ENCODE measurements at places on chromosomes 2 and 18. TPM values are rescaled to one million over a fixed set of nuclear protein-coding genes. Genes with fewer than 3 reads are reported as not detected.

Gene TNFAIP6
- total RNA-seq = 2.8 TPM

Gene SLC9A4
- total RNA-seq = not detected

Gene MDH1B
- 0.33 TPM for total RNA-seq

Gene ALPI
- total RNA-seq = not detected

Gene CKAP2L
- 0.82 TPM for total RNA-seq

DNA sequence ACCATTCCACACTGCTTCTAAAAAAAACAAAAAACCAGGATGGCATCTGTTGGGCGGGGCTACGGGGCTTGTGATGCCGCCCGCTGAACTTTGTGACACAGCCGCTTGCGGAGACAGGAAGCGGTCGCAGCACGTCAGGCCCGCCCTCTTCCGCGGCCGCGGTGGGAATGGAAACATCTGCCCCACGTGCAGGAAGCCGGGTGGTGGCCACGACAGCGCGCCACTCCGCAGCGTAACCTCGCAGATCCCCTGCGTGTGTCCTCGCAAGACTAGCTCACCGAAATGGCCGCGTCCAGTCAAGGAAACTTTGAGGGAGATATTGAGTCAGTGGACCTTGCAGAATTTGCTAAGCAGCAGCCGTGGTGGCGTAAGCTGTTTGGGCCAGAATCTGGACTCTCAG is 168.5 kb downstream of the SUCLG1 start:
- H3K27ac ChIP-seq = no peak overlapping the region
- H3K27me3 ChIP-seq = no peaks in the 10 kb centered on the region
- no peaks in the 10 kb centered on the region for H3K36me3 ChIP-seq
- no peaks in the 10 kb centered on the region for H3K4me1 ChIP-seq

DNA sequence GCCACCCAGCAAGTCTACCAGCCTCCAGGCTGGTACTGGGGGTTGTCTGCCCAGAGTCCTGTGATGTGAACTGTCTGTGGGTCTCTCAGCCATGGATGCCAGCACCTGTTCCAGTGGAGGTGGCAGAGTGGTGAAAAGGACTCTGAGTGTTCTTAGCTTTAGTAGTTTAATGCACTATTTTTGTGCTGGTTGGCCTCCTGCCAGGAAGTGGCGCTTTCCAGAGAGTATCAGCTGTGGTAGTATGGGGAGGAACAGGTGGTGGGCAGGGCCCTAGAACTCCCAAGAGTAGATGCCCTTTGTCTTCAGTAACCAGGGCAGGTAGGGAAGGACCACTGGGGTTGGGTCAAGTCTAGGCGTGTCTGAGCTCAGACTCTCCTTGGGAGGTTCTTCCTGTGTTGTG is 356.7 kb downstream of the STK39 start:
- no peaks in the 10 kb centered on the region for H3K27me3 ChIP-seq
- H3K4me1 ChIP-seq = no peaks in the 10 kb centered on the region
- no peak overlapping the region for H3K4me3 ChIP-seq
- DNase-seq = no peak

DNA sequence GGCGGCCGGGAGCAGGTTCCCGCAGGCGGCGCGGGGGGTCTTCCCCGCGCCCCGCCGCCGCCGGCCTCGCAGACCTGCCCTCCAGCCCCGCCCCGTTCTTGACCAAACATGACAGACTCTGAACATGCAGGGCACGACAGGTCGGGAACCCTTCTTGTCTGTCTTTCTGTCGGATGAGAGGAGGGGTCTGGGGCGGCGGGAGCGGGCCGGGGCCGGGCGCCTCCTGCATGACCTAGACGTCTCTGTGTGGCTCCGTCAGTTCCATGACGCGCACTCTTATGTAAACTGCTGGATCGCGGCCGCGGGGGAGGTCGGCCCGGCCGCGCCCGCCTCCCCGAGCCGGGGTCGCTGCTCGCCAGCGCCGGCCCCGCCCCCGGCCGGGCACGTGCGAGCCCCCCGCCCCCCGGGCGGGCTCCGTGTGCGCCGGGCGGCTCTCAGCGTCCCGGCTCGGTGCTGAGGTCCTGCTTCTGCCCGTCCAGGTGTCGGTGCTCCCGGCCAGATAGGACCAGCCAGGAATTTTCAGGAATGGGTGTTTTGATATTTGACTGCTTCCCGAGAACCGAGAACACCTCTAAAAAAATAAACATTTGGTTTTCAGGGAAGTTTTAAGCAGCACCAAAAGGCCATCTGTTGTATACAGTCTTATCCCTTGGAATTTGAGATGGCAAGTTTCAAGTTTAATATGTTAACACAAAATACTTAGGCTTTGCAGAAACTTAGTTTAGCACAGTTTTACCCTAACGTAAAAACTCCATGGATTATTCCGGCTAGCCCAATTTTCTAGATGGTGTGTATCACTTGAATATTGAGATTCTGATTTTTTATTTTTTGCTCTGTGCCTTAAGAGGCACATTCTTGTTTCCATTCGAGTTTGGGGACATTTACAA is 733 bp downstream of the ZC3H6 start:
- H3K27ac ChIP-seq = peak overlapping the region; percentile 100
- DNase-seq = peak; percentile 89
- peaks cover 16% of the 10 kb centered on the region for H3K4me1 ChIP-seq
- no peaks in the 10 kb centered on the region for H3K36me3 ChIP-seq
- peak overlapping the region; percentile 97 for H3K4me3 ChIP-seq
- H3K27me3 ChIP-seq = no peaks in the 10 kb centered on the region

DNA sequence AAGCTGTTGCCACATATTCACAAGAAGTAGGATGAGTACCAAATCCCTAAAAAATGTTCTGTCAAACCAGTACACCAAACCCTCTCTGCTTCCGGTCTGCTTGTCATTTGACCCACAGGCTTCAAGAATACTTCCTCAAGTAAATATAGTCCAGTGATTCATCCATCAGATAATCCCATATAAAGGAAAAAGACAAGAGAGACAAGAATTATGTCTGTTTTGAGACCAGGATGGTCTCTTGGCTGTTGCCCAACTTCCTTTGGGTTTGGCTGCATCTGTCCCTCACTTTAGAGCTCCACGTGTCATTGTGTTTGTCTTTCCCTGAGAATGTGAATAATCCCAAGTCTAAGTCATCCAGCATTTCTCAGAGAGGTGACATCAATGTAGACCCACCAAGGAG is 91.5 kb upstream of the NRP2 start:
- H3K36me3 ChIP-seq = no peaks in the 10 kb centered on the region
- no peak for DNase-seq
- H3K27me3 ChIP-seq = no peaks in the 10 kb centered on the region
- no peaks in the 10 kb centered on the region for H3K4me1 ChIP-seq
- H3K4me3 ChIP-seq = no peak overlapping the region

DNA sequence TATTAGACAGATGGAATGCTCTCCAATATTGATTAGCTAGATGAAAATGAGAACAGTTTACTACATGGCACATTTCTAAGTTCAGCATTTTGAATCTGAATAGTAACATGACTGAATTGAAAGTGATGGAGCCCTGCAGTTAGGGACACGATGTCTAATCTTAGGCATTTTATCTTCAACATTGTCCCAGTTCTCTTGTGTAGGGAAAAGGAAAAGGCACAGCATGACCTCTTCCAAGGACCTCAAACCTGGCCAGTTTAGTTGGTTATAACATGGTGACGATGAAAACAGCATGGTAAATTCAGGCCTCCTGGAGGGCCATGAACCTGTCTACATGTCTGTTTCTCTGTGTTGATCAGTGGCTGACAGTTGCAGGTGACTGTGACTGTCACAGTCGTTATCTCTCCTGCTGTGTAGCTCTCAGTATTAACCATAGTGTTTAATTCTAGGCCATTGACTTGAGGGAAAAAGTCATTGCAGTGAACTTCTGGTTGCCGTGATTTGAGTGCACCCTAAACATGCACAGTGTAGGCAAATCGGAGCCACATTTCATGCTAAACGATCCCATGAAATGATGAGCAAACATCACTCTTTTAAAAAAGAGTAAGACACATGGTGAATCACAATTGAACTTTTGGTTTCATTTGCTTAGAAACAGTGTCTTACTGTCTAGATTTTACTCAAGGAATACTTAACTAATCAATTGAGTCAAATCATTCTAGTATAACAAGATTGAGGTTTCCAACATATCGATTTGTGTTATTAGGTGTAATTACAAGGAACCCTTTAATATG is 129.7 kb downstream of the PHLPP1 start:
- H3K27ac ChIP-seq = peak overlapping the region; percentile 1
- no peaks in the 10 kb centered on the region for H3K27me3 ChIP-seq
- no peak for DNase-seq
- H3K4me1 ChIP-seq = no peaks in the 10 kb centered on the region

- no peaks in the 10 kb centered on the region for H3K4me1 ChIP-seq
- no peak for DNase-seq
- H3K27ac ChIP-seq = no peak overlapping the region
- no peaks in the 10 kb centered on the region for H3K27me3 ChIP-seq
- peaks cover 4% of the 10 kb centered on the region for H3K36me3 ChIP-seq
Observed at GRCh38 chr2:197130318-197130717, 180.3 kb downstream of the ANKRD44 start.

DNA sequence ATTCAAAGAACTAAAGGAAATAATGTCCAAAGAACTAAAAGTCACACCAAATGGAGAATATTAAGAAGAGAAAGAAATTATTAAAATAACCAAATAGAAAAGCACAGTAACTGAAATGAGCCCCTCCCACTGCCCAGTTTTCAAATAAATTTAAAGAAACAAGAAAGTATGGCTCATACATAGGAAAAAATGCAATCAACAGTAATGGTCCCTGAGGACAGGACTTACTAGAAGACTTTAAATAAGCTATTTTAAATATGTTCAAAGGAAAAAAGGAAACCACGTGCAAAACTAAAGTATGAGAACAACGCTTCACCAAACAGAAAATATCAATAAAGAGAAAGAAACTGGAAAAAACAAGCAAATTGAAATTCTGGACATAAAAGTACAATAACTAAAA is 58.9 kb downstream of the TMEM131 start:
- H3K27ac ChIP-seq = no peak overlapping the region
- no peaks in the 10 kb centered on the region for H3K27me3 ChIP-seq
- H3K36me3 ChIP-seq = no peaks in the 10 kb centered on the region
- no peaks in the 10 kb centered on the region for H3K4me1 ChIP-seq
- no peak overlapping the region for H3K4me3 ChIP-seq

DNA sequence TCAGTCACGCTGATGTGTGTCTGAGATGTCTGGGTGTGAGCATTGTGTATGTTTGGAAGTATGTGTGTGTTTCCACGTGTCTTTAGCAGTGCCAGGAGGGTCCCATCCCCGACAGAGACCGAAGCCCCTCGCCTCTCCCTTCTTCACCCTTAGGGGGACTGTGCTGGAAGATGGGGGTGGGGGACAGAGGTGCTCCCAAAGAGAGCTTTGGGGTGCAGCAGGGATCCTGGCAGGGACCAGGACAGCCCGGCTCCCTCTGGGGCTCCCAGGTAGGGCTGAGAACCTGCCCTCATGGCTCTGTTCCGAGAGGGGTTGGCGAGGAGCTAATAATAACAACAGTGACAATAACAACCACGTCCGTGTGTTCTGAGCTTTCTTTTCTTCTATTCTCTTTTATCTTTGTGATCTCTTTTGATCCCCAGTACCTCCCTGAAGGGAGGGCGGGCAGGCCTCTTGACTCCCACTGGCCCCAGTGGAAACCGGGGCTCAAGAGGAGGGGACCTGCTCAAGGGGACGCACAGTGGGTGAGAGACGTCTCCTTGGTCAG is 57.6 kb downstream of the SMAD7 start:
- no peak overlapping the region for H3K4me3 ChIP-seq
- no peaks in the 10 kb centered on the region for H3K36me3 ChIP-seq
- no peaks in the 10 kb centered on the region for H3K27me3 ChIP-seq
- no peak overlapping the region for H3K27ac ChIP-seq
- DNase-seq = no peak

DNA sequence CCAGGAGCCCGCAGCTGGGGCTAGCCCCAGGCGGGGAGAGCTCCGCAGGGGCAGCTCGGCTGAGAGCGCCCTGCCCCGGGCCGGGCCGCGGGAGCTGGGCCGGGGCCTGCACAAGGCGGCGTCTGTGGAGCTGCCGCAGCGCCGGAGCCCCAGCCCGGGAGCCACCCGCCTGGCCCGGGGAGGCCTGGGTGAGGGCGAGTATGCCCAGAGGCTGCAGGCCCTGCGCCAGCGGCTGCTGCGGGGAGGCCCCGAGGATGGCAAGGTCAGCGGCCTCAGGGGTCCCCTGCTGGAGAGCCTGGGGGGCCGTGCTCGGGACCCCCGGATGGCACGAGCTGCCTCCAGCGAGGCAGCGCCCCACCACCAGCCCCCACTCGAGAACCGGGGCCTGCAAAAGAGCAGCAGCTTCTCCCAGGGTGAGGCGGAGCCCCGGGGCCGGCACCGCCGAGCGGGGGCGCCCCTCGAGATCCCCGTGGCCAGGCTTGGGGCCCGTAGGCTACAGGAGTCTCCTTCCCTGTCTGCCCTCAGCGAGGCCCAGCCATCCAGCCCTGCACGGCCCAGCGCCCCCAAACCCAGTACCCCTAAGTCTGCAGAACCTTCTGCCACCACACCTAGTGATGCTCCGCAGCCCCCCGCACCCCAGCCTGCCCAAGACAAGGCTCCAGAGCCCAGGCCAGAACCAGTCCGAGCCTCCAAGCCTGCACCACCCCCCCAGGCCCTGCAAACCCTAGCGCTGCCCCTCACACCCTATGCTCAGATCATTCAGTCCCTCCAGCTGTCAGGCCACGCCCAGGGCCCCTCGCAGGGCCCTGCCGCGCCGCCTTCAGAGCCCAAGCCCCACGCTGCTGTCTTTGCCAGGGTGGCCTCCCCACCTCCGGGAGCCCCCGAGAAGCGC is 15.0 kb upstream of the GMPPA start:
- peaks cover 51% of the 10 kb centered on the region for H3K36me3 ChIP-seq
- H3K27ac ChIP-seq = peak overlapping the region; percentile 56
- peaks cover 25% of the 10 kb centered on the region for H3K4me1 ChIP-seq
- H3K4me3 ChIP-seq = peak overlapping the region; percentile 35

DNA sequence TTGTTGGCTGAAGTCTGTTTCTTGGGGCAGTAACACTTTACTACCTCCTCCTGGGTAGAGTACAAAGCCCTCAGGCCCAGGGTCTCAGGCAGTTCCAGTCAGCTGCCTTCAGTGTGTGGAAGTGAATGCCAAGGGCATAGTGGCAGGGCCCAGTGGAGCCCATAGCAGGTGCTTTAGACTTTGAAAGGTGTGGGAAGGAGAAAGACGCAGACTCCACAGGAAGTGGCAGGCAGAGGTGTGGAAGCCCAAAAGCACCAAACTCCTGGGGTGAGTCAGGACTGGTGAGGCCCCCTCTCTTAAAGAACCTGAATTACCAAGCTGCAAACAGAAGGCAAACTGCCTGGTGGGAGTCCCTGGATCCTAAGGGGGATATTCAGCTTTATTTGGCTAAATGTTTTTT is 45.3 kb downstream of the ADAM23 start:
- no peaks in the 10 kb centered on the region for H3K36me3 ChIP-seq
- H3K4me3 ChIP-seq = no peak overlapping the region
- no peaks in the 10 kb centered on the region for H3K4me1 ChIP-seq
- H3K27me3 ChIP-seq = no peaks in the 10 kb centered on the region
- DNase-seq = no peak
- H3K27ac ChIP-seq = no peak overlapping the region

Measured in right atrium auricular region (tissue), 2 donors.